ENCODE measurements at places on chromosomes 16 and 17.
A peak's percentile ranks its signal among the peaks of the same experiment; 100 is the strongest.

DNA sequence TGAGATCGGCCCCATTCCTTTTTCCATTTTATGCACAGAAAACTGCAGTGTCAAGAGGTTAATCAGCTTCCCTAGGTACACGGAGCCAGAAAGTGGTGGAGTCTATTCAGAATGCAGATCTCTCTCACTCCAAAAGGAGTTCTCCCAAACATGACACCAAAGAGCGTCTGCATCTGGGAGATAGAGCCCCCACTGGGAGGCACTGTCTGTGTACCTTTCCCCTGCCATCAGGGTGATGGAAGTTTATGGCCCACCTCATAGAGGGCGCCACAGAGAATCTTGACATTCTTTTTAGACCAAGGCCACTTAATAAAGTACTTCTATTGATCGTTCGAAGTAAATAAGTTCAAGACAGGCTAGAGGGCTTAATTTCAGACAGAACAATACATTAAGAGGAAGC, 493.7 kb upstream of the ERCC4 start:
- DNase-seq: no peak

- no peak for DNase-seq
These were observed 51.2 kb downstream of the IQCK start for GRCh38 chr16:19769239-19769638.

GRCh38 chr16:80844395-80844794, 40.0 kb upstream of the CDYL2 start:
- no peak for DNase-seq

GRCh38 chr16:84501077-84501735, 3.3 kb downstream of the MEAK7 start:
- no peak for DNase-seq

- no peak for DNase-seq
These were observed 134.2 kb upstream of the CIBAR2 start for GRCh38 chr16:85246473-85246872.

- DNase-seq: no peak
These were observed 14.3 kb upstream of the DYNLRB2 start for GRCh38 chr16:80526418-80527061.

GRCh38 chr16:79850348-79850747, 249.8 kb upstream of the MAF start:
- no peak for DNase-seq

- DNase-seq: no peak
These were observed 53.1 kb downstream of the TEX2 start for GRCh38 chr17:64209983-64210382.

- no peak for DNase-seq
These were observed 100.5 kb downstream of the XYLT1 start for GRCh38 chr16:17370223-17370707.

DNA sequence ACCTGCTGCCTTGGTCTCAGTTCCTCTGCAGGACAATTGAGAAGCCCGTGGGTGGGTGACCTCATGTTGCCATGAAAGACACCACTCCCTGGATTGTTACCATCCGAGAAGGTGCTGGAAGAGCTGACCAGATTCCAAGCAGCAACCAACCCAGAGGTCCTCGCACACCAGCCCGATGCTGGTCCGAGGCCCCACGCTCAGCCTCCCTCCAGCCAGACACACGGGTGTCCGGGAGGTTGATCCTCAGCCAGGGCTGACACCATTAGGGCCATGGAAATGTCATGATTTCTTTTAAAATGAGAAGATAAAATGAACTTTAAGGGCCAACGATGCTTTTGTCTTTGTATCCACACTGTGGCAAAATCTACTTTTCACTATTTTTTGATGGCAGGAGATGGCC, 242.3 kb downstream of the RBFOX3 start:
- no peak for DNase-seq

DNA sequence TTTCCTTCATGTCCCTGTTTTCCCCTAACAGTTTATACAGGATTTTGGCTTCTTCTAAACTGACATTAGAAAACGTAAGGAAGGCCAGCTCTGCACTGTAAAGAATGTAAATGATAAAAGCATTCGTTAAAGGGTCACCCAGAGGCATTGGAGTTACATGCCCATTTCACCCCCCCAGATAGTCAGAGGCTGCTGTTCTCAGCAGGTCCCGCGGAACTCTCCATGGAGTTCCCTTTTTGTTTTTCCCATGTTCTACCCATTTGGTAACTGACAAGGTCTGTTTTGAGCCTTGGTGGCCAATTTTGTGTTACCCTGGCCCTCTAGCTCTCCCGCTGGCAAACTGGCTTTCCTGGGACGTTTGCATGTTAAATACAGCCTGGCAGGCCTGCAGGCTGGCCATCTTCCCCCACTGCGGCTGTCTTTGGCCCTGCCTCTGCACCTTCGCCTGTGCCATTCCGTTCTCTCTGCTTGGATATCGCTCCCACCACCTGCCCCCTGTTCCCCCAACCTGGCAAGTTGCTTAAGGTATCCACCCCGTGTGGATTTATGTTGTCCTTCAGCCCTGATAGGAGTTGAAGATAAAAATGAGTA, 49.7 kb downstream of the EPN2 start:
- no peak for DNase-seq

DNA sequence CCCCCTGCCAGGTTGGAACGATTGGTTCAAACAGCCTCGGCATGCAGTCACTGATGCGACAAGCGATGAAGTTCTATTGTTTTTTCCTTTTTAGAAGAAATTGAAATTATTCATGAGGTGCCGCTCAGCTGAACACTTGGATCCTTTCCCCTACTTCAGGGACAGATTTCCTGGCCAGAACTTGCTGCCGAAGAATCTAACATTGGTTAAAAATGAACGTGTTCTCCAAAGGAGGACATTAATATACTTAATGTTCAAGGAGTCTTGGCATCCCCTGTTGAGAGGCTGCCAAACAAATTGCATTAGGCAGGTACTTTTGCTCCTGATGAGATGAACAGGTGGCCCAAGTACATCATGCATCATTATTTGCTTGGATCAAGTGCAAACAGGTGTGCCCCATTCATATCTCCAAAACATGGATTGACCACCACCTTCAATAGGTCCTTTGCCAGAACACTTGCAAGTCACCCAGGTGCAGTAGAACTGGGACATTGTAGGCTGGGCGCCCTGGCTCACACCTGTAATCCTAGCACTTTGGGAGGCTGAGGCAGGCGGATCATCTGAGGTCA, 437.2 kb downstream of the HAPSTR1 start:
- DNase-seq: no peak

DNA sequence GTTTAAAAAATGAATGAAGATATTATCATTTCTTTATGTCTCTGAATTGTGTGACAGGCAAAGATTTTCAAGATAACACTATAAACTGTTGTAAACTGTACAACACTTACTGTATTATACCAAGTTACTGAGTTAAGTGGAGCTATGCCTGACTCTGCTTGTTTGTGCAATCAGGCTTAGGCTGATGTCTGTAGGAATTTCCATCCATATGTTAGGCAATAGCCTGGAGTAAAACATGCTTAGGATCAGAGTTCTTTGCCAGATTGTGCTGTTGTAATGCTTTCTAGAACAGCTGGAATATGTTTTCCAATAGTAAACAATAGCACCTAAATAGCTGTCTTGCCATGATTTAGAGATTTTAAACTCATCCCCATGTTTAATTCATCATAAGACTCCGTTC, 1496.7 kb downstream of the CDH11 start:
- DNase-seq: no peak

DNA sequence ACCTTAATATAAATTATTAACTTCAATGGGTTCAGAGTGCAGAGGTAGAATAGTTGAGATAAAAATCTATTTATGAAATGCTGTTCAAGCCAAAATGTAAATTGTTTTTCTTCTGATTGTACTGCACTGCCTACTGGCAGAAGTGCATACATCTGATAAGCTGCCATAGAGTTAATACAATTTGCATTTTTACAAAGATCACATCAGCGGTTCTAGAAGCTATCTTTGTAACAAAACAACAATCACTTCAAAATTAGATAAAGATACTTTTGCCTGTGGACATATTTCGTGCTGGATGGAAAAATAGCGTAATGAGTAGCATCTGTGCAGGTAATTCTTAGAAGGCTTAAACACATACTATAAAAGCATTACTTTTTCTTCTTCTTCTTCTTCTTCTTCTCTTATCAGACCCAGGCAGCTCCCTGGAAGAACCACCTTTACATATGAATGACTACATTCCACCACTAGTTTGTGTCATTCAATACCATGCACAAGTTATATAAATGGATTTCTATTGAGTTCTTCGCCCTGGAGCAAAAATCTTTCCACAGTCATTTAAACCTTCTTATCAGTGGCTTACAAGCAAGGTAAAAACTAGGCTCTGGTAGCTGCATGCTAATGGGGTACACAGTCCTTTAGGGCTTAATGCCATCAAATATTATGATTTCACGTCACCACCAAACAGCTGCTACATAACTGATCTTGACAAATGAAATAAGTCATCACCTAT, 47.0 kb downstream of the SYNRG start:
- DNase-seq: no peak

GRCh38 chr16:78957317-78958100, 643.0 kb downstream of the MAF start:
- DNase-seq: no peak

DNA sequence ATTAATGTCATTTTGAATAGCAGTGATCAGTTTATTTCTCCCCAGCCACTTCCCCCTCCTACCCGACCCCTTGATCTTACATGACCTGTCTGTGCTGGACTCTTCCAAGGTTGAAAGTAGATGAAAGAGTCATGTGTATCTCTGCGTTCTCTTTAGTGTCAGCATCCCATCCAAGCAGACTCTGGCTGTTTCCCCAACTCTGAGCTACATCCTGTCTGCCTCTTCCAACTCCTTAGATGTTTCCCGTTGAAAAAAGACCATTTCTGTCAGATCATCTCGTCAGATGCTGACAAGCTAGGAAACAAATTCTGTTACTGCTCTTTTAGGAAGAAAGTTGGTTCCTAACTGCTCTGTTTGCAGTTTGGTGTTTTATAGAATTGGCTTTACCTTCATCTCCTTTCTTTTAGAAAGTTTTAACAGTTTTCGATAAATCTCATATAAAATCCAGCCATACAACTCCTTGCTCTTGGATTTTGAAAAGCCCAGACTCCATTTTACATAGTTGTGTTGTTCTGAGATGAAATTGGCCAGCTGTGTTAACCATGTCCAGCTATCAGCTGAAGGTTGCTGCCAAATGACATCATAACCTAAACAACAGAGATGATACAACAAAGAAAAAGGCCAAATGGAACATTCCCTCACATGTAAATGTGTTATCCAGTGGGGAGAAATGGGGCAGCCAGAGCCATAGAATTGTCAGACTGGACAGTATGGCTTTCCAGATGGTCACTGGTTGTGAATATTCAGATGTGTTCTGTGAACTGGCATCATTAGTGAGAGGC, 43.5 kb downstream of the CYB561 start:
- no peak for DNase-seq

DNA sequence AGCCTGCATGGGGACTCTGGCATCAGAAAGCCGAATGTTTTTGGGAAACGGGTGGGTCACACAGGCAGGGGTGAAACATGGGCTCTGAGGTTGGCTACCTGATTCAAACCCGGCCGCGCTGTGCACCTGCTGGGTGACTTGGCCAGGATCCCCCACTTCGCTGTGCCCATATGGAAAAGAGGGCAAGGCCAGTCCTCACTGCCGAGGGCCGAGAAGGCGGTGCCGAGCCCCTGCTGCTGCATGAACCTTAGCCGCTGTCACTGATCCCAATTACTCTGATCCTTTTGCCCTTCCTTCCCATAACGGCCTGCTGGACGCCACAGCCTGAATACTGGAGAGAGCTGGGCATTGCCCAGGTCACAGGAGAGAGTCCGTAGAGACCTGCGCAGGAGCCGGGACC, 17.7 kb downstream of the KDM8 start:
- no peak for DNase-seq

GRCh38 chr17:27414271-27414670, 42.0 kb upstream of the KSR1 start:
- DNase-seq: no peak

DNA sequence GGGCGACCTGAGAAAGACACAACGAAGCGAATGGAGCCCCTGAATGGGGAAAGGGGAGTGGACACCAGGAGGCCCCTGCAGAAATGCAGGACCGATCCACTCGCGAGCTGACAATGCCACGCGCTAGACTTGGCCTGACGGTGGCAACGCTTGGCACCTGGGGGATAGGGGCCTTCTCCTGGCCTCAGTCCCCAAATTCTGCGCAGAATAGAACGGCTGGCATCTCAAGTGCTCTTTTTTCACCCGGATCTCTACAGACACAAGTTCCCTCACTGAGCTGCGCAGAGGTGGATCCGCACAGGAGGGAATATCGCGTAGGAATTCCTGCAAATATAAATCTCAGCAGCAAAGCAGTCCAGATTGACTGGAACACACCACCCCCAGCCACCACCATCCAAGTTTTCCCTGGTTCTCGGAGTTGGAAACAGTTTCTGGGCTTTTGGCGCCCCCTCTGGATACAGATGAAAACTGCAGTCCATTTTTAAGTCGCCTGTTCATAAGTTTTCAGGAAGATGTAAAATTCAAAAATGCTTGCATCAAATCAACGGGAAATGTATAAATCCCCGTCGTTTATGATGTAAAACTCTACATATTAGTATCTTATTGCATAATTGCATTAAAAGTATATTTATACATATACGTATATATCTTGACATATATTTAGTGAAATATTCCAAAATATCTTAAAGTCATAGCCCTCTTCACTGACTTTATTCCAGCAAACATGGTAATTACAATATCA, 2.3 kb upstream of the SOX9 start:
- DNase-seq: peak; percentile 47

- no peak for DNase-seq
These were observed 4.9 kb downstream of the IQCK start for GRCh38 chr16:19722981-19723380.

DNA sequence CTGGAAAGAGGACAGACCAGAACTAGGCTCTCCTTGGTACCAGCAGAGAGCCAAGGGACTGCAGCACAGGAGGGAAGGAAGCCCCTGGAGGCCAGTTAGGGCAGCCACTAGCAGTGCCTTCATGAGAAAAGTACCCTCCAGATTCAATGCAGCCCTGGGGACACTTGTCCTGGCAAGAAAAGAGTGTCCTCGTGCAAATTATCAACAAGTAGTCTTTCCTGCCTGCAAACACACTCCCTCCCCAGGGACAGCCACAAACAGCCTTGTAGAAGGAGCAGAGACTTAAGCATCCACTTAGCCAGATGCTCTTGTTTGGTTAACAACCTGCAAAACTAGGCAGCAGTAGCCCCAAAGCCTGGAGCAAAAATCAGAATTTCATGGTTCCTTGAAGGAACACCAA, 24.3 kb downstream of the CENPV start:
- no peak for DNase-seq

DNA sequence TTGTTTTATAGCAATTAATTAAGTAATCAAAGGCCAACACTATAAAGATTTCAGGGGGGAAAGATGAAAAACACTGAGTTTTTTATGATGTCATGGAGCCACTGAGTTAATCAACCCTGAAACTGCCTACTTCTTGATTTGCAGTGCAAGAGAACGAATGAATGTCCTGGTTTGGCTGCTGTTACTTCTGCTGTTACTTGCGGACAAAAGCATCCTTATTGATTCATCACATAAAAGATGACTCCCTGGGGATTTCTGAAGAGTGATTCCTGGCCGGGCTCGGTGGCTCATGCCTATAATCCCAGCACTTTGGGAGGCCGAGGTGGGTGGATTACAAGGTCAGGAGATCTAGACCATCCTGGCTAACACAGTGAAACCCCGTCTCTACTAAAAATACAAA, 10.9 kb upstream of the SPNS3 start:
- no peak for DNase-seq

- no peak for DNase-seq
These were observed 5.2 kb upstream of the NUBP1 start for GRCh38 chr16:10738231-10739077.

- DNase-seq: no peak
These were observed 55.4 kb upstream of the NLK start for GRCh38 chr17:27986805-27987684.

GRCh38 chr17:36728030-36728991, 126.9 kb downstream of the MRM1 start:
- DNase-seq: no peak

All from NCI-H446 (cell line).